ENCODE measurements at places on chromosomes 1 and 21. TPM values are rescaled to one million over a fixed set of nuclear protein-coding genes. Genes with fewer than 3 reads are reported as not detected.

AUNIP gene
- 8.1 TPM for total RNA-seq

GRCh38 chr1:16184557-16185303, 27.7 kb downstream of the ARHGEF19 start:
- DNase-seq = no peak

RGS8 gene
- not detected for total RNA-seq

DNA sequence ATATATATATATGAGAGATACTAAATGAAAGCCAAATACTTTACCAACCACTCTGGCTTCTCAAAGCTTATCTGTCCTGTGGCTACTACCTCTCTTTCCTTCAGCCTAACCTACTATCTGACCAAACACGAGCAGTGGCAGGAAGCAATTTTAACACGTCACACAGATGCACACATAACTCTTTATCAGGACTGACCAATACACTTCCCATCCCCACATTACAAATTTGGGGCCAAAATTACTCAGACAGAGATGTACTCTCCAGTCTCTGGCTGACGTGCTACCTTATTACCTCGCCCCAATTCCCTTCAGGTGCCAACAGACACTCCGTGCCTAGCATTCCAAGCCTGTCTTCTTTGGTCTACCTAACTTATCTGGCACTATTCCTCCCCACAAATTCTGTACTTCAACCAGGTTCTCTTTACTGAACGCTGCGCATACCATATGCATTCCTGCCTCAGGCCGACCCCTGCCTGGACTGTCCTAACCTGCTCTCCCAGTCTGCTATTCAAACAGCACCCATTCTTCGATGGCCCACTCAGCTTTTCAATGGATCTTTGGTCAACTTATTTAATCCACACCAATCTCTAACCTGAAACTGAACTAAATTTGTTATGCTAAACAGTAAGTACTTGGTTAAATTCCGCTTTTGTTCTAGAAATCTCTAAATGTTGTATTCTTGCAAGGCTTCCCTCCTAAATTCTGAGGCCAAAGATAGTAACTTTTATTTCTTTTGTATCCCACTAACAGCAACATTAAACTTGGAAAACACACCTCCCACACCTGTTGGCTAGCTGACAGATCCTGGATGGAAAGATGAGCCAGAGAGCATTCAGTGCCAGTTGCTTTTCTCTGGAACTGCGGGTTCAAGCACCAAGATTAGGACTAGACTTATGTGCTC, 27.9 kb downstream of the RERE start:
- no peak for DNase-seq

GRCh38 chr1:9441451-9442133, 97.7 kb upstream of the SLC25A33 start:
- no peak for DNase-seq

DNA sequence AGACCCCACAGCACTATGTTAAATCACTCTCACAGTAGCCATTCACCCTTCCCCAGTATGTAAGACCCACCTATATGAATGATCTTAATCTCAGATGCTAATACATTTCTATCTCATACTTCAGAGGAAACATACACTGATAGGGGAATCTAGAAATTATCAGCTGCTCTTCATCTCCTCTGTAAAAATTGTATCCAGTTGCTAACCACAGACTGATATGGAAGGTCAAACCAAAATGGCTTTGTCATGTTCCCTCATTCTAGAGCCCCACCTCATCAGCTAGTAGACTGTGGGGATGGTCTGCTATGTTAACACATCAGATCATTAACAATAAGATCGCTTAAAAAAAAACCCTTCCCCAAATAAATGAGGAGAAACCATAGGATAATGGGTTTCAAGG, 71.7 kb downstream of the UBR4 start:
- no peak for DNase-seq

GRCh38 chr1:212396638-212397037, 18.0 kb downstream of the PACC1 start:
- DNase-seq = no peak

GRCh38 chr1:233459470-233459945, 132.0 kb downstream of the MAP3K21 start:
- DNase-seq = no peak

DNA sequence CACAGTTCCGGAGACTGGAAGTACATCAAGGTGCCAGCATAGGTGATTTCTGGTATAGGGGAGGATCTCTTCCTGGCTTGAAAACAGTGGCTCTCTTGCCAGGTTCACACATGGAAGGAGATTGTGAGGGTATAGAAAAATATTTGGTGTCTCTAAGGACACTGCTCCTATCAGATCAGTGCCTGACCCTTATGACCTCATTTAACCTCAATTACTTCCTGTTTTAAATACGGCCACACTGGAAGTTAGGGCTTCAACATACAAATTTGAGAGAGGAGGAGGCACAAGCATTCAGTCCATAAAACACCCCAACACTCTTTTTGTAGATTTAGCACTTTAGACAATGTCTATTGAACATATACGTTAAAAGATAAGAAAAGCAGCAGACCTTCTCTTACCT, 37.0 kb downstream of the COL6A1 start:
- no peak for DNase-seq

HSD11B1 gene
- total RNA-seq = 1.5 TPM

ZNF496 gene
- total RNA-seq = 7.2 TPM

DNA sequence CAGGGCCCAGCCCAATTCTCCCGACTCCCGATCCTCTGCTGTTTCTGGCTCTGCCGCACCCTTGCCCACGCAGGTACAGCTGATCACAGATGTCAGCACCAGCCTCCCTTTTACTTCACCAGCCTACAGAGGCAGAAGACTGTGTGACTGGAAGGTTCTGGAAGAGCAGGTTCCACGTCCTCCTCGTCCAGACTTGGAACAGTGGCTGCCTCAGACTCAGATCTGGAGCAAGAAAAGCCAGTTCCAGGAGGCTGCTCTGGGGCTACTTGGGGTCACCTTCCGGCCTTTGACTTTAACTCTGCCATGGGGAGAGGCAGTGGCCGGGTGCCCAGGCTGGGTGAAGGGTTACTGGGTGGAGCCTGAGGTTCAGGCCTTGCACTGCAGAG, 16.1 kb upstream of the KLHDC7A start:
- no peak for DNase-seq

CD55 gene
- 117 TPM for total RNA-seq

DNA sequence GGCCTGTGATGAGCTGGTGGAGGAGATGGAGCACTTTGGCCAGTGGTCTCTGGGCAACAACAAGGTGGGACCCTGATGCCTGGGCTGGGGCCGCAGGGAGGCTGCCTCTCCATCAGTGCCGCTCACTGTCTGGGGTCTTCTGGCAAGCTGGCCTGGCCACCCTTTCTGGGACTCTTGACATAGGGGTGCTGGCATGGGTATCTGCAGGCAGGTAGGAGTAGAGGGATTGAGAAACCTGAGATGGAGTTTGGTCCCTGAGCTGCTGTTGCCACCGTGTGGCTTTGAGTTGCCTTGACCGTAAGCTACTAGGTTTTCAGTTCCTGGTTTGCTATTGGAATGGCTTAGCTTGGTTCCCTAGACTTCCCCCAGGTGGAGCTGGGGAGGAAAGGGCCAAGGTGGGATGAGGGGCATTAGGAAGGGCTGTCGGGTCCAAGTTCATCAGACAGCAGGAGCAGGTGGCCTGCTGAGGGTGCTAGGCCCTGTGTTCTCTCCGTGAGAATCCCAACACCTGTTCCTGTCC, 13.2 kb upstream of the MFN2 start:
- peak; percentile 25 for DNase-seq

- DNase-seq = no peak
These were observed 14.0 kb upstream of the LORICRIN start for GRCh38 chr1:153245466-153245865.

DNA sequence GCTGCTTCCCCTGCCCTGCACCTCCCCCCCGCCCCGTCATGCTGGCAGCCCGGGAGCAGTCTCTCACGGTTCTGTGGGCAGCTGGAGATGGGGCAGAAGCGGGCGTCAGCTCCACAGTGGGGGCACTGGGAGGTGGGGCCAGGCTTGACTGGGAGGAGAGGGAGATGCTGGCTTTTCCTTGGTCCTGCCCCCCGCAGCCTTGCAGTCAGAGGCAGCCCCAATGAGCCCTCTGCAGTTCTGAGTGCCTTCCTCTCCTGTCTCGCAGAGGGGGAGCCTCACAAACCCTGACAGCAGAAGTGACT, 21.7 kb downstream of the ARHGEF10L start:
- DNase-seq = no peak

GRCh38 chr1:210328746-210329503, at the start of gene HHAT:
TSS of gene HHAT (plus strand) at chr1:210328902. CDS start at chr1:210348976, 20,074 bp downstream.
- DNase-seq = peak; percentile 64

- no peak for DNase-seq
These were observed 64.0 kb downstream of the APP start for GRCh38 chr21:26106562-26106961.

DNA sequence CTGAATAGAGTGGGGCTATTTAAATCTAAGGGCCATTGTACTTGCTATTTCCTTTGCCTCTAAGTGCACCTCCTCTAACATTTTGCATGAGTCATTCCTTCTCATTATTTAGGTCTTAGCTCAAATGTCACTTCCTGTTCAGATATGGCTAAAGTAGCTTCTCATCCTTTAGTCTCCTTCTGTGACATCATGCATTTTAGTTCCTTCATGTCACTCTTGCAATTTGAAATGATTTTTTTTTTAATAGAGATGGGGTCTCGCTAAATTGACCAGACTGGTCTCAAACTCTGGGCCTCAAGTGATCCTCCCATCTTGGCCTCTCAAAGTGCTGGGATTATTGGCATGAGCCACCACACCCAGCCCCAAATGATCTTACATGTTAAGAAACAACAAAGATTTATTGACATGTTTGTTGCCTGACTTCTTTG, 6.6 kb downstream of the TBX19 start:
- no peak for DNase-seq

DNA sequence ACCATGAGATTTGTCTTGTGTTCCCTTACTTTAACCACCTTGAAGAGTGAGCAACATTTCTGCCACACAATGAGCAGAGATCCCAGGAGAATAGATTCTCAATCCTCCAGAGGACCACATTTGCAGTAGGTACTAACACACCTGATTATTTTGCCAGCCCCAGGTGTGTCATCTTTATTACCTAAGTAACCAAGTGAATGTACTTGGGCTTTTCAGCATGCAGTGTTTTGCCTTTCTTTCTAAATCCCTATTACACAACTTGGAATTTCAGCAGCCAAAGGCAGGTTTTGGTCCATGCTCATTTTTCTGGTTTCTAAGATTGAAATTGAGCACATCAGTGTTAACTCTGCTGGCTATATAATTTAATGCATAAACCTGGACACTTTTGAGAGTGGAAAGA, 43.2 kb upstream of the ST6GALNAC5 start:
- no peak for DNase-seq

DNA sequence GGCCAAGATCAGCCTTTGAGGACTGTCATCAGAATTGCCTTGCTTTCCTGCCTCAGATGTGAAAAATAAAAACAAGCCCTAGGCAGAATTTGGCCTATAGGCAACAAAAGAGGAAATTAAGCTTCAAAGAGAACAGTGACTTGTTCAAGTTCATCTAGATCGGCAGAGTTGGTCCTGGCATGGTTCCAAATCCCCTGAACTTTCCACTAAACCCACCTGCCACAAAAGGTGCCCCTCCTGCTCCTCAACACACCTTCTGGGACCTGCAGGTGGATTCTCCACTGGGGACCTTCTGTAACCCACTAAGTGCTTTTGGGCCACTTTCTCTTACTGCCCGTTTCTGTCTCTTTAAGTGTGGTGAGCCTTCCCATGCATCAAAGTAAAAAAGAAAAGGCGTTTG, 42.5 kb upstream of the LRRN2 start:
- DNase-seq = no peak

SPATA17 gene
- total RNA-seq = not detected

GRCh38 chr21:28928578-28929420, 63.9 kb downstream of the LTN1 start:
- no peak for DNase-seq

- DNase-seq = peak; percentile 33
These were observed 223.5 kb downstream of the KIF26B start for GRCh38 chr1:245378311-245378722.

METTL18 gene
- 13.4 TPM for total RNA-seq

- no peak for DNase-seq
These were observed 44.4 kb upstream of the TTC34 start for GRCh38 chr1:2845869-2846268.

GRCh38 chr1:71621785-71622184, 541.0 kb upstream of the ZRANB2 start:
- no peak for DNase-seq

DNA sequence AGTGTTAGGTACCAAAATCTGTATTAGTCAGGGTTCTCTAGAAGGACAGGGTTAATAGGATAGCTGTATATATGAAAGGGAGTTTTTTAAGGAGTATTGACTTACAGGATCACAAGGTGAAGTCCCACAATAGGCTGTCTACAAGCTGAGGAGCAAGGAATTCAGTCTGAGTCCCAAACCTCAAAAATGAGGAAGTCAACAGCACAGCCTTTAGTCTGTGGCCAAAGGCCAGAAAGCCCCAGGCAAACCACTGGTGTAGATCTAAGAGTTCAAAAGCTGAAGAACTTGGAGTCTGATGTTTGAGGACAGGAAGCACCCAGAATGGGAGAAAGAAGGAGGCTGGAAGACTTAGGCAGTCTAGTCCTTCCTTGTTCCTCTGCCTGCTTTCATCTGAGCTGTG, 487.5 kb upstream of the CHRM3 start:
- no peak for DNase-seq

DNA sequence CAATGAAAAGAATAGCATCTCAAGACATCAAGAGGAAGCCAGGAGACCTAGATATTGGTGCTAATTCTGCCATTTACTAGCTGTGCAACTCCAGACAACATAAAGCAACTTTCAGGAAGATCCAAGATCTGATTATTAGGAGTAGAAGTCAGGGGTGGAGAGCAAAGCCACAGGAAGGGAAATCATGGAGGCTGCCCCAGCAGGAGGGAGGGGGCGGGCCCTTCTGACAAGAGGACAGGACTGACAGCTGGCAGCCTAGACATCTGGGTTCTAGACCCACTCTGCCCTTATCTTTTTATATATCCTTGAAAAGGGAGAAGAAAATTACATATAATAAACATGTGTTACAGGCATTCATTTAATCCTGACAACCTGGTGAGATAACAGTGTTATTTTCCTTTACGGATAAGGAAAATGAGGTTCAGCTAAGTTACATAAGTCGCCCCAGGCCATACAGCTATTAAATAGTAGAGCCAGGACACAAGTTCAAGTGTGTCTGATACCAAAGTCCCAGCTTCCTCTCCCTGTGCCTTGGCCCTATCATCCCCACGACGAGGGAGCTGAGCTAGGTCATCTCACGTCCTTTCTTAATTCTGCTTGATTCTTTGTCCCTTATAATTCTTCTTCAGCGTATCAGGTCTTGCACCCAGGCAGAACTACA, 46.6 kb downstream of the ARHGEF11 start:
- no peak for DNase-seq

Measured in activated CD4-positive, alpha-beta T cell treated with anti-CD3 and anti-CD28 coated beads, Interleukin-2, amount 10 ng/mL, durations not matched to agents 7 days and 5 days (primary cell).